ENCODE measurements at places on chromosomes 11 and 22.
A peak's percentile ranks its signal among the peaks of the same experiment; 100 is the strongest.

- no peak for DNase-seq
Observed at GRCh38 chr22:43921370-43921769, 2.2 kb upstream of the PNPLA3 start.

- no peak for DNase-seq
Observed at GRCh38 chr11:77658213-77659013, 20.8 kb upstream of the CLNS1A start.

- no peak for DNase-seq
Observed at GRCh38 chr11:103622296-103622695, 414.1 kb upstream of the DDI1 start.

DNA sequence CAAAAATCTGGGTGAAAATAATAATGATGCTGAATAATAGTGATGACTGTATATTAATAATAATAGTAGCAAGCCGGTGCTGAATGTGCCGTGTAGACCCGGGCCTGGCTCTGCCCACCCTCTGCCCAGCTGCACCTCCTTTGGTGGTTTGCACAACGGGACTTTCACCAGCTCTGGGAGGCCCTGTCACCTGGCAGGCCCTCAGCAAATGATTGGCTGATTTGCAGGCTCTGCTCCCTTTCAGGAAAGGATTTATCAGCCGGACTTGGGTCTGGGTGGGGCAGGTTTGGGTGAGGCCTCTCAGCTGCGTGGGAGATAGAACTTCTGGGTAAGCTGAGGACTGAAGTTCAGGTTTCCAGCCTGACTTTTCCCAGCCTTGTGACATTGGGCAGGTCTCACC lies 21.4 kb downstream of the KIAA1671 start:
- DNase-seq, result no peak

DNA sequence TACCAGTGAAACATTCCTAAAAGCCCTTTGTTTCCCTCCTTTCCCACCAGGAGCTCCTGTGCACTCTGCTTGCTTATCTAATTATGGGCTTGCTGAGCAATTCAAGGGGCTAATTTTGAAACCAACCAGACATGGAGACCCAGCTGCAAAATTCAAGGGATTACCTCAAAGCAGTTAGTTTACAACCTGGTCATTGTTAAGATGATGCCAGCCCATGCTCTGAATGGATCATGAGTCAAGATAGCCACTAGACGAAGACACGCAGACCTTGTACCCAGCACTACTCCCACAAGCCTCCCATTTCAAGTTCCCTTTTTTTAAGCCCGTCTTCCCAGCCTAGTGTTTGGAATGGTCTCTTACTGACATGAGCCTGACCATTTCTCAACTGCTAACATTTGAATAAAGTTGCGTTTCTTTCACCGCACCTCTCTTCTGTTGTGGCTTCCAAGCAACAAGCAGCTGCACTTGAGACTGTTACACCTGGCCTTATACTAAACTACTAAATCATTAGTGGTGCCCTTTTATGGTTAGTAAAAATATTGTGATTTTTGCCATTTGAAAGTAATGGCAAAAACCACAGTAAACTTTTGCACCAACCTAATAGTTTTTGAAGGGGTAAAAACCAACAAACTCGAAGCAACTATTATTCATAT lies 315.3 kb upstream of the LUZP2 start:
- no peak for DNase-seq

DNA sequence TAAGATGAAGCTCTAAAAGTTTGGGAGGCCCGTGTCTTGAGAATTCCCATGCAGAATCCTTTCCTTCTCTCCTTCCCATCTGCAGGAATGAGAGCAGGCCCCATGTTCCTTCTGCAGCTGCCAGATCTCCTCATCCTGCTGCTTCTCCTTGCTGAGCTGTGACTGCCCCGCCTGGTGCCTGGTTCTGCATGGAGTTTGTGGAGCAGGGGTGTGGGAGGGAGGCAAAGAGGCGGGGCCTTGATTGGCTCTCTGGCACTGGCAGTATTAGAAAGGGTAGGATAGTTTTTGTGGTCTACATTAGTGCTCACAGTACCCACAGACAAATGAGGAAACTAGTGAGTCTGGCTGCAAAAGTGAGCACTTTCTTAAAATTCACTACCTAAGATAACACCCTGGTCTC lies 91.1 kb upstream of the CLPB start:
- DNase-seq, result no peak

DNA sequence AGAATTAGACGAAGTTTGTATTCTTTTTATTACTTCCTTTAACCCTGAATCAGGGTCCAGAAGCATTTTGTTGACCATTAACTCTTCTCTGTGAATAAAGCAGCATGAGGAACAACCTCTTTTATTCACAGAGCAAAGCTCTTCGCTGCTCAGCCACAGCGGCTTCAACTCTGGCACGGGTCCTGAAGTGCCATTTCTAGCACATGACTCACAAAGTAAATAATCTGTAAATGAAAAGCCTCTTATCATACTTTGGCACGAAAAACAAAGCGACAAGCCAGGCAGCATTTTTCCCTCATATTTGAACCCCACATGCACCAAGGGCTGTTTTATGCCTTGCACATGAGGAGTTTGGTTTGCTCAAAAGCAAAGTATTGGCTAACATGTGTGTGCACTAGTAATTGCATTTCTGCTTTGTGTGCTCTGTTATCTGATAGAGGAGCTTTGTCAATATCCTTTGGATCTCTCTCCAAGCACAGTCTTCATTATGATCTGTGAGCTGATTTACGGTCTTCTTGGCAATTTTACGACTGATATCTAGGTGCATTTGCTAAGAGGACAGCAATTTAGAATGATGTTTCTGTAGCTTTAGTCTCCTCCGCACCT lies 33.0 kb upstream of the APOBEC3A start:
- DNase-seq, result no peak

- no peak for DNase-seq
Observed at GRCh38 chr11:112156956-112157766, 6.7 kb downstream of the IL18 start.

GRCh38 chr11:16933291-16933690 lies 80.9 kb downstream of the PLEKHA7 start:
- DNase-seq, result no peak

DNA sequence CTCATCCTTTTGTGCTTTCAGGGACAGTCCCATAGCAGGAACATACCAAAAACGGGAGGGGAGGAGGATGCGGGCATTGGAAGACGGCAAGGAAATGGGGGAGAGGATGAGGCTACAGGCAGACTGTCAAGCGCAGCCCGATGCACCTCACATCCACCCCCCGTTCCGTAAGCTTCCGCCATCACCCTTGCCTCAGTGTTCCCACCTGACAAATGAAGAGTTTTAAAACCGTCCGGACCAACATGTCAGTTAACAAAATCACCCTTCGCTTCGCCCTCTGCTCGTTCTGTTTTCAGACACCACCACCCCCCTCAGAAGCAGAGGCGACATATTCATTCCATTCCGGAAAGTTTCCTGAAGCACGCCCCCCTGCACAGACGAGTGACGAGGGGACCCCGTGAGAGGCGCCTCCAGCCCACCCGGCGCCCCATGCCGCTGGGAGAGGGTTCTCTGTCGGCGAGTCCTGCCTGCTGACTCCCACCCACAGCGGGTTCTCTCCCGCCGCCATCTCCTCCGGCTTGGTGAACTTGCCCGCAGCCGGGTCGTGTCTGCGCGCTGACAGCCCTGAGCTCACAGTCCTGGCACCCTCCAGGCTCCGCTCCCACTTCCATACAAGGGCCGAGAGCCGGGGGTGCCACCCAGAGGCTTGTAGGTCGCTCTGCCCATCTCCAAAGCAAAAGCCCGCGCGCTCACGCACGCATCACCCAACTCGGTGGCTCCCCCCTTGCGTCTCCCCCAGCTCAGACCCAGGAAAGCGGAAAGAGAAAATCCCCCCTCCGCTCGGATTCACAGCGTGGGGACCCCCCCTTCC lies 1.5 kb downstream of the IGSF9B start:
- DNase-seq, result no peak

GRCh38 chr22:28548406-28548805 lies 131.2 kb downstream of the TTC28 start:
- DNase-seq, result no peak

GRCh38 chr11:44528581-44528980 lies 36.9 kb upstream of the CD82 start:
- DNase-seq, result no peak

- DNase-seq, result no peak
Observed at GRCh38 chr11:72759468-72759985, 7.3 kb upstream of the ARAP1 start.

GRCh38 chr11:13336246-13336878 lies 58.8 kb downstream of the BMAL1 start:
- DNase-seq, result no peak

DNA sequence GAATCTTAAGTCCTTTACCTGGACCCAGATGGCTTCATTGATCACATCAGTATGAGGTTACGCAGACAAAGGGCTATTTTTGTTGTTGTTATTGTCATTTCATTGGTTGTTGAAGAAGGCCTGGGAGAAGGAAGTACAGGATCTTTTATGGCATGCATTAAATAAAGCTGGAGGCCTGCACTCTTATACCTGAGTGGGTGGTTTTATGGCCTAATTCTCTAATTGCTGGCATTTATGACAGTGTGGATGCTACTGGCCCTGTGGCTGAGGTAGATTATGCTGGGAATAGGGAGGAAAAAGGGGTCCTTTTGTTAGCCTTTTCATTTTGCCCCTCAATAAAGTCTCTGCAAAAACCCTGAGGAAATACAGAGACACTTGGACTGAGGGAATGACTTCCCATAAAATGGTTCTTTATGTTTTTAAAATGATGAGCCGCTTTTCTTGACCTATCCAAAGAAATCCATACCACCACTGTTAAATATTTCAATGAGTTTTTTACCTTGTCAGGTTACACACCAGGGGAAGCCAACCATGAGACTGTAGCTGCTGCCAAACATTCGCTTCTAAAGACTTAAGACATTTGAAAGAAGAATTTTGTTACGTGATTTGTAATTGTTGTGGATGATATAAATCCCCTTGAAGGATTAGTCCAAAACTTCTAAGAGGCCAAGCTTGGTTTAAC lies 6.8 kb downstream of the KMT2A start:
- no peak for DNase-seq

- no peak for DNase-seq
Observed at GRCh38 chr11:115930886-115931547, 426.8 kb upstream of the CADM1 start.

GRCh38 chr22:50272044-50272802 lies 2.0 kb upstream of the MAPK11 start:
- DNase-seq, result no peak

DNA sequence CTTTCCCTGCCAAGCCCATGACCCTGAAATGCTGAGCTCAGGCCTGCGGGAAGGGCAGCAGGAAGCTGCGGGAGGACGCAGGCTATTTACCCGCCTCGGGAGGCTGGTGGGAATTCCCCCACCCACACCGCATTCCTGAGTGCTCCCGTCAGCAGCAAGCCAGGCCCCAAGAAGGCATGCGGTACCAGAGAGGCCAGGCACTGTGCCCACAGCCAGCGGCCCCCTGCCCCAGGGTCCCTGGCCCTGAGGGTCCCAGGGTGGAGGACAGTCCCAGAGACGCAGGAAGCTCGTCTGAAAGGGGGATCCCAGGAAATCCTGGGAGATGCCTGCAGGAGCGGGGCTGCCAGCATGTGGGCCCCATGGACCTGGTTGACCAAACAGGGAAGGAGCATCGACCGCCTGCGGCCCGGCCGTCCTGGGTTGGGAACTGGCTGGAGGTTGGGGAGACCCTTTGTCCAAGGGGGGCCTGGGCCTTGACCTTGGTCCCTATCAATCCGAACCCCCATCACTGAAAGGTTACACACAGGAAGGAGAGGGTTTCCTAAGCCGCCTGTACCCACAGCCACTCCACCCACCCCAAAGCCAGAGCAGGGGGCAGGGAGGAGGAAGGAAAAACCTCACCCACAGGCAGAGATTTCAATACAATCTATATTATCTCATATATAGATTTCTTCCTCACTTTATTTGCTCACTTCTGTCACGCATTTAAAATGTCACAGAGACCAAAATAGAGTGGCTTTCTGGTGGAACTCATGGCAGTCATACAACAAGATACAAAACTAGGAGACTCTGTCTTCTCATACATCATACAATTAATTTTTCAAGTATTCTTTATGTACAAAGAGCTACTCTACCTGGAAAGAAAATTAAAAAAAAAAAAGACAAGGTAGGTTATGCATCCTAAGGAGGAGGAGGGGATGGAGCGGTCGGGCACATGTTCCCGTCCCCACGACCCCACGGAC lies 17.1 kb downstream of the MAFF start:
- peak; percentile 24 for DNase-seq

DNA sequence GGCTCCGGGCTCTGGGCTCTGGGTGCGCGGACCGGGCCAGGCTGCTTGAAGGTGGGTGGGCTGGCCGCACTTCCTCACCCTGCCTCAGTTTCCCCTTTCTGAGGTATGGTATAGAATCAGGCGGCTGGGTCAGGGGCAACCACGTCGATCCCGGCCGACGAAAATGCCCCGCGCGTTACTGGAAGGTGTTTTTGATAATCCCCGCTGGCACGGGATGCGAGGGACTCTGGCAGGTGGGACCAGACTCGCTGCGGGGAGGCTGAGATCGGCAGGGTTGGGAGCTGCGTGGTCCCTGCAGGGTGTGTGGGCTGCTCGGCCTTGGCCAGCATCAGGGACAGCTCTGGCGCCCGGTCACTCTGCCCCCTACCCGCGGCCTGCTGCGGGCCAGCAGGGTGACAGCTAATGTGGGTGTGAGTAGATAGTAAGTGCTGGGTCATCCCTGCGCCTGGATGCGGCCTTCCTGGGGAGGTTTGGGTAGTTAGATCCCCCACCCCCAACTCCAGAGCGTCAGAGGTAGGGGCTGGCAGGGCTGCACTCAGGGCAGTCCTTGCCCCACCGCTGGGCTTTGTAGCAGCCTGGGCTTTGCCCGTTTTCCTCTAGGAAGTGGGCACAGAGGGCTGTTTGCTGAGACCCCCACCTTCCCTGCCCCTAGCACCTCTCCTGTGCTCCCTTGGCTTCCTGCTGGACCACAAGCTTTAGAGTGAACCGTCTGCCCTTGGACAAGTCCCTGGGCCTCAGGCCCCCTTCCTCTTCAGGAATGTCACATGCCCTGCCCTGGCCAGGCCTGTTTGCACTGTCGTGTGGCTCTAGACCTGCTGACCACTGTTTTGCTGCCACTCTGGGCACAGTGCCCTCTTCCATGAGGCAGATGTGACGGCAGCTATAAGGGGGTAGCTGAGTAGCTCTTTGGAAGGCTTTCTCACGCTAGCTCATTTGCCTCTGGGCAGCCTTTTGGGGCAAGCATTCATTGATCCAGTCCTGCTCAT lies 579 bp downstream of the TANGO2 start:
- no peak for DNase-seq

- no peak for DNase-seq
Observed at GRCh38 chr22:48517039-48518030, 1310.3 kb downstream of the BRD1 start.

GRCh38 chr11:94151903-94152677 lies 23.4 kb downstream of the PANX1 start:
- no peak for DNase-seq

GRCh38 chr11:45603946-45604682 lies 61.3 kb downstream of the CHST1 start:
- no peak for DNase-seq

DNA sequence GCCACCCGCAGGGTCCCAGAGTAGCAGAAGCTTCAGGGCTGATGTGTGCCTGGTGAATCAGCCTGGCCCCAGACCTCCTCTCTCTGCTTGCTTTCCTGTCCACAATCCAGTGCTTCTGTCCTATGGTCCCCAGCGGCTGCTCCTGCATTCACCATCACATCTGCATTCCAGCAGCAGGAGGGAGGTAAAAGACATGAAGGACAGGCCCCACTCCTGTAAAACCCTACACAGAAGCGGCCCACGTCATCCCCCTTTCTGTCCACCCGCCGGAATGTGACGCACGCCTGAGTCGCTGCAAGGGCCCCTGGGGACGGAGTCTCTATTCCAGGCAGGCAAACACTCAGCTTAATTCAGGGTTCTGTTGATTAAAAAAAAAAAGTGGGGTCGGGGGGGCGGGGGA lies 58.3 kb downstream of the CDKN1C start:
- DNase-seq, result no peak
